ENCODE measurements at places on chromosomes 13 and 19.
A peak's percentile ranks its signal among the peaks of the same experiment; 100 is the strongest.

DNA sequence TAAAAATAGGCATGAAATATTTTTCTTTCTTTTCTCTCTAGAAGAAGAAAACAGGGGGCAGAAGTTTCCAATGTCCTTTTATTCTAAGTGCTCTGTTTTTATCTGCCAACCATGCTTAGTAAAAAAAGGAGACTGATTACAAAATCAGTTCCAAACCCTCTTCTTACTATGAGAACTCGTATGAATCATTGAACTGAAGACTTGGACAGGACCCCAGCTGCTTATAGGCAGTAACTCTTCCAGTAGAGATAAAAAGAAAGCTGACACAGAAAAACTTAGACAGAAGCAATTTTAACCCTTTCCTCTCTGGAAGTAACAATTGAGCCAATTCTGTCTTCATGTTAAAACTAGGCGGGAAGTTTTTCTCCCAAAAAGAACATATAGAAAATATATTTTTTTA is 24.5 kb upstream of the FREM2 start:
- no peak for DNase-seq

DNA sequence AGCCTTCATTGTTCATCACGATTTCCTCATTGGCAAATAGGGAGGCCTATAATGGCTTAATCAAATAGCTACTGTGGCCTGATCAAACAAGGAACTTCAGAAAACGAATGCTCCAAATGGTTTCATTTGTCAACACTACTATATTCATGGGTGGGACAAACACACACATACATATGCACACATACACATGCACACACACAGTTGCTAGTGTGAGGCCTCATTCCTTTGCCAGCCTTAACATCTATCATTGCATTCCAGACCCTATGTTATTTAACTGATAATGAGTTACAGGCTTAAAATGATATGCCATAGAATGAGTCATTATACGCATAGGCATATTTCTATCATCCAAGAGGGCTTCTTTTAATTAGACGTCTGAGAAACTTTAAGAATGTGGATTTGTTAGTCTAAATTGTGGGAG is 140.2 kb downstream of the KLF5 start:
- no peak for DNase-seq

DNA sequence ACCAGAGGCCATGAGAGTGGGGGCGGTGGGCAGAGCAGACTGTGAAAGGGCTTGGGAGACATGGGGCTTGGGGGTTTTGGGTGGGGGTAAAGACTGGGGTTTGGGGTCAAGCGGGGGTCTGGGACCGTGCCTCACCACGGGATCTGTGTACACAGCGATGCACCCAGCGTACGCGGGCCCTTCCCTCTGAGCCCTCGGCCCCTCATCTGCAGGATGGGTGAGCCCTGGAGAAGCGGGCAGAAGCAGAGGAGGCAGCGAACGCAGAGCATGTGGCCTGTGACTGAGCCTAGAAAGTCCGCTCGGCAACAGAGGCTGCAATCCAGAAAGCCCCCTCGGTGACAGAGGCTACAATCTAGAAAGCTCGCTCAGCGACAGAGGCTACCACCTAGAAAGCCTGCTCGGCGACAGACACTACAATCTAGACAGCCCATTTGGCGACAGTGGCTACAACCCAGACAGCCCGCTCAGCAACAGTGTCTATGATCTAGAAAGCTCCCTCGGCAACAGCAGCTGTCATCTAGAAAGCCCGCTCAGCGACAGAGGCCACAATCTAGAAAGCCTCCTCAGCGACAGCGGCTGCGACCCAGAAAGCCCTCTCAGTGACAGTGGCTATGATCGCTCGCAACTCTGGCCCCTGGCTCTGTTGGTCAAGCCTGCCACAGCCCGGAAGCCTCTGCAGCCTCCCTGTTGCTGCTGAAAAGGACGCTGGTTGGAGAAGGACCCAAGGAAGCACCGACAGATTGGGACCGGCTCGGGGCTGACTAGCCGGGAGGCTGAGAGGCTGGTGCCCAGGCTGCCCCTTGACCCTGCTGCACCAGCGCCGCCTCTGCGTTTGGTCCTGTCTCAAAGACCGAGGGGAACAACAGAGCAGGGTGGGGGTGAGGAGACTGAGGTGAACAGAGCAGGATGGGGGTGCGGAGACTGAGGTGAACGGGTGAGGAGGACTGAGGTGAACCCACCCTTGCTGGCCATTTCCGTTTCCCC is 68.6 kb downstream of the SPACA7 start:
- DNase-seq = no peak

DNA sequence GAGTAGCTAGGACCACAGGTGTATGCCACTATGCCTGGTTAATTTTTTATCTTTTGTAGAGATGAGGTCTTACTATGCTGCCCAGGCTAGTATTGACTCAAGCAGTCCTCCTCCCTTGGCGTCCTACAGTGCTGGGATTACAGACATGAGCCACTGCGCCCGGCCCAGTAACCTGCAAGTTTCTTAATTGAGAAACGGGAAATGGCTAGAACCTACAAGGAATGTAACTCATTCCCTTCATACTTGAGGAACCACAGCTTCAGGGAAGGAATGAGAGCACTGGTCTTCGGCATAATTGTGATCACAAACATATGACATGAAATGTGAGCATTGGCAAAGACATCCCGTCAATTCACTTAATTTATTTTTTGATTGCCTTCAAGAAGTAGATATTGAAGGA is 157.0 kb downstream of the KLF5 start:
- DNase-seq = no peak

DNA sequence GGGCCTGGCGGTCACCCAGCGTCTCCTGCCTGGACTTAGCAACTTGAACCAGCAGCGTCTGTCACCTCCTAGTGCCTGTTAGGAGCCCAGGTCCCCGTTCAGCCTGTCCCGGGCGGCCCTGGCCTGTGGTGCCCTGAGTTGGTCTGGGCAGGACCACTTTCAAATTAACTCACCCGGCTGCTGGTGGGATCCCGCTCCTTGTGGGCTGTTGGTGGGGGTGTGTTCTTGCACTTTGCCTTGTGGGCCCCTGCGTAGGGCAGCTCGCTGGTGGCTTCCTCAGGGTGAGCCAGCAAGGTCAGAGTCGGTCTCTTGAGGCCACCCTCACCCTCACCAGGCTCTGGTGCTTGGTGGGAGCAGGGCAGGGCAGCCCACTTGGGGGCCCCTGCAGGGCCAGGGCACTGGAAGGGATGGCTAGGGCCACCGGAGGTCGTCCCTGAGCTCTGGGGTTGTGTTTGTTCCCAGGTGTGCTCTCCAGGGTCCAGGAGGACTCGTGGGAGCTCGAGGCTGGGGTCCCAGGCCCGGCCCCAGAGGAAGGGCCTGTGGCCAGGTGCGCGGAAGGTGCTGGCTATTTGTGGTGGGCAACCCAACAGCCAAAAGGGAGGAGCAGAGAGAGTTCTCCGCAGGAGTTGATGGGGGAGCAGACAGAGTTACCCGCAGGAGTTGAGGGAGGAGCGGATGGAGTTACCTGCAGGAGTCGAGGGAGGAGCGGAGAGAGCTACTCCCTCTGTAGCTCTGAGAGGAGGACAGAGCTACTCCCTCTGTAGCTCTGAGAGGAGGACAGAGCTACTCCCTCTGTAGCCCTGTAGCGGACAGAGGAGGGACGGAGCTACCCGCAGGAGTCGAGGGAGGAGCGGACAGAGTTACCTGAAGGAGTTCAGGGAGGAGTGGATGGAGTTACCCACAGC is 16.9 kb downstream of the TFDP1 start:
- no peak for DNase-seq

- DNase-seq = no peak
Measured at GRCh38 chr13:46846726-46847125, 49.8 kb upstream of the ESD start.

DNA sequence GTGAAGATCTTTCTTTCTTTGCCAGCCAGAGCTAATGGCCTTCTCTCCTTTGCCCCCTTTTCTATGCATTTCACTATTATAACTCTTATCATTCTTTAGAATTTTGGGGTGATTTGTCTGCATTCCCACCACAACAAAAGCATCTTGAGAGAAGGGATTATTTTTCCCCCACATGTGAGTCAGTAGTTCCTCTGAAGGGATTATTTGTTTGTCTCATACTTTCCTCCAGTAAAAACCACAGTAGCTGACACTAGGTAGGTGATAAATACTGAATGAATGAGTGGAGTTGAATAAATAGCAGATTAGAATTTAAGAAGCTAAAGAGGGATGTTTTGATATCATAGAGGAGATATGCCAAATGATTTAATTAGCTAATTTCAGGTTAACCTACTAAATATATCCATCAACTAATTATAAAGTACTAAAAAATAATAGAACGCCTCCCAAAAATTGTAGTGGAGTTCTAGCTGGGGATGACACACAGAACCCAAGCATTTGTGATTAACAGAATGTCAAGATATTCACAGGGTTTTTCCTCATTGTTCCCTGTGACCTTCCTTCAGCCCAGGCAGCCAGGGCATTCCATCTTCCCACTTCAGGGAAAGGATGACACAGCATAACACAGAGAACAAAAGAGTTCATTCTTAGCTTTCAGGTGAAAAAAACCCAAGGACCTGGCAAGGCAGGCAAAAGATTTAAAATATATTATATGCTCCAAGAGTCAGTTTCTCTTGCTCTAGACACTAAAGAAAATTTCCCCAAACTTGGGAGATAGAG is 3.5 kb upstream of the TBC1D4 start:
- DNase-seq = no peak

DNA sequence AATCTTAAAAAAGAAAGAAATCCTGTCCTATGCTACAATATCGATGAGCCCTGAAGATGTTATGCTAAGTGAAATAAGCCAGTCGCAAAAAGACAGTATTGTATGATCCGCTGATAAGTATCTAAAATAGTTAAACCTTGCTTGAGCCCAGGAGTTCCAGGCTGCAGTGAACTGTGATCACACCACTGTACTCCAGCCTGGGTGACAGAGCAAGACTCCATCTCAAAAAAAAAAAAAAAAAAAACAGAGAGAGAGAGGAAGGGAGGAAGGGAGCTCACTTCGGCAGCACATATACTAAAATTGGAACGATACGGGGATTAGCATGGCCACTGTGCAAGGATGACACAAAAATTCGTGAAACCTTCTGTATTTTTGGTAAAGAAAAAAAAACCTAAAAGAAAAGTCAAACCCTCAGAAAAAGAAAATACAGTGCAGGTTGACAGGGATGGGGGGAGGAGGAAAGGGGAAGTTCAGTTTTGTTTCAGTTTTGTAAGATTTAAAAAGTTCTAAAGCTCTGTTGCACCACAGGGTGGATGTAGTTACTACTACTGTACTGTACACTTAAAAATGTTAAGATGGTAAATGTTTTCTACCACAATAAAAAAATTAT is 8.4 kb downstream of the CLASRP start:
- DNase-seq = no peak

DNA sequence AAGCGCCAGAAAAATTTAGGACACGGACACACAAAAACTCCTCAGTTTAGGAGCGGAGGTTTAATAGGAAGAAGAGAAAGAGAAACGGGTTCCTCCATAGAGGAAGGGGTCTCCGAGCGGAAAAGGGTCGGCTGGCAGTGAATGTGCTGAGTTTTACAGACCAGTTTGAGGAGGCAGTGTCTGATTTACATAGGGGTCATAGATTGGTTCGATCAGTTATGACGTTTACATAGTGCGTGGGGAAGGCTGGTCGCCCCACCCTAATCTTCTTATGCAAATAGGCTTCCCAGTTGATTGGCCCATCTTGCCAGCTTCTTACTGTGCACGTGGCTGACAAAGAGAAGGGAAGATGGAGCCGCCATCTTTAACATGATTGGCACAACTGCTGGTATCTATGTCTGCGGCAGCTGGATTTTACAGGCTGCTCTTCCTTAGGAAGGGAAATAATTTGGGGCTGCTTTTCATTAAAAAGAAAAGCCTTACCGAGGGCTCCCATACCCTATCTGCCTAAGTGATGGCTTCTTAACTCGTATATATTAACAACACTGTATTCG is 1.2 kb upstream of the ZNF225 start:
- peak; percentile 58 for DNase-seq

DNA sequence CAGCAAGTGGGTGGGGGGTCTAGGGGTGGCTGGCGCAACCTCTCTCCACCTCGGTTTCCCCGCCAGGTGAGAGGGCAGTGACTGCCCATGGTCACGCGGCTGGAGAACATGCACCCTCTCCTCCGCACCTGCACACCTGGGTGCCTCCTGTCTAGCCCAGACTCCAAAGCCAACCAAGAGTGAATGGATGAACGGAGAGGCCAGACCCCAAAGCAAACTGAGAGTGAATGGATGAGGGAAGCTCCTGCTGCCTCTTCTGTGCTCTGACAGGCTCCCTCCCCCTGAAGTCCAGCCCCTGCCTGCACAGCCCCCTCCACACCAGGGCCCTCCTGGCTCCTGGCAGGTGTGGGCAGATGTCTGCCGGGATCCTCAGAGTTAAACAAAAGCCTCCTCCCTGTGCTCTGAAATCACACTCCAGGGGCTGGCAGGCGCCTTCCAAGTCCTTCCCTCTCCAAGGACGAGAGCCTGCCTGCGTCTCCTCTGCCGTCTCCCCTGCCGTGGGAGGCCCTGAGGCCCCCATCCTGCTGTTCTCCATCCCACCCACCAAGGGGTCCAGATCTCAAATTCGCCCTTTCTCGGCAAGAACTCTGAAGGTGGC is 2.2 kb downstream of the SBNO2 start:
- DNase-seq = no peak

DNA sequence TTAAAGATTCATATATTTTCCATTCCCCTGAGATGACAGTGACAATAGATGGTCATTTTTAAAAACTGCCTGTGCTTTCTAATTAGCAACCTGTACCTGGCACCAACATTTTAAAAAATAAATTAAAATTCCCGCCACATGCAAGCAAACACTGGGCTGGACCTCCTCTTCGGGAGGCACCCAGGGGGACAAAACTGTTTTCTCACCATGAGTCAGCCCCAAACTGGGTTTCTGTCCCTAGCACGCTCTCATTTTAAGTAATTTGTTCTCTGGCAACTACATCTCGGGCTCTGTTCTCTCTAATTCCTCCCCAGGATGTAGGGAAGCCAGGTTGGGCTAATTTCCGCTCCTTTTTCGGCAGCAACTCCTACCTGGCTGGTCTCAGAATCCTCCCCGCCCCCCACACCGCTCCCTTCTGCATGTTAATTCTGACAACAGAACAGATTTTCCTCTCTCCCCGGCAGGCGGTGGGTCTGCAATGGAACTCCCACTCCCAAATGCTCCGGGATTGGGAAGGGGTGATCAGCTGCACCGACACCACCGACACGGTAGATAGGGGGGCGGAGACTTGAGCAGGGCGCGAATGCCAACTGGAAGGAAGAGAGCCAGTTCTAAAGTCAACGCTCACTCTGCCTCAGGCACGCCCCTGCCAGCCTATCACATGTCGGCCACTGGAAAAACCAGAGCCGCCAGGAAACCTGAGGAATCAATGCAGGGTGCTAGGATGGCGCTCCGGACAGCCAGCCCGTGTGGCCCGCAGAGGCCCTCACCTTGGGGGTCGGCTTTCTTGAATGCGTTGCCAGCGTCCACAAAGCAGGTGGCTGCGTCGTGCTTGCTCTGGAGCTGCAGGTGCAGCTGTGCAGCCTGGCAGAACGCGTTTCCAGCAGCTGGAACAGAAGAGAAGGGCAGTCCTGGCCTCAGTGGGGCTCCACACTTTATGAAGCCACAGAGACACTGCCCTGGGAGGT is 14.7 kb downstream of the NAPA start:
- DNase-seq = peak; percentile 30

GRCh38 chr19:49398931-49399330 is 10.9 kb downstream of the KASH5 start:
- no peak for DNase-seq

GRCh38 chr19:42252365-42253244 is 2.3 kb downstream of the ERF start:
- DNase-seq = peak; percentile 86

Data from caudate nucleus (tissue), 63 donors.